T47D (cell line): ENCODE measurements at places on chromosomes 2 and 18.

- DNase-seq, result no peak
Measured at GRCh38 chr2:47534179-47534919, 131.4 kb downstream of the MSH2 start.

DNA sequence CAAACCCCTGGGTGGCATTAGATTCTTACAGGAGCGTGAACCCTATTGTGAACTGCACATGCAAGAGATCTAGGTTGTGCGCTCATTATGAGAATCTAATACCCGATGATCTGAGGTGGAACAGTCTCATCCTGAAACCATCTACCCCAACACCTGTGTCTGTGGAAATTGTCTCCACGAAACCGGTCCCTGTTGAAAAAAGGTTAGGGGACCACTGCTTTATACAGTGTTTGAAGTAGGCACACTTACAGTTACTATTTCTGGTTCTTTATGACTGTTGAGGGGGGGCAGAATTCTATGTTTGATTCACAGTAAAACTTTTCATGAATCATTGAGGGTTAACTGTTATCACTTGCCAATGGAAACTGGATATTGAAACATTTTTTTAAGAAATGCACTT lies 72.0 kb downstream of the RIF1 start:
- no peak for DNase-seq

DNA sequence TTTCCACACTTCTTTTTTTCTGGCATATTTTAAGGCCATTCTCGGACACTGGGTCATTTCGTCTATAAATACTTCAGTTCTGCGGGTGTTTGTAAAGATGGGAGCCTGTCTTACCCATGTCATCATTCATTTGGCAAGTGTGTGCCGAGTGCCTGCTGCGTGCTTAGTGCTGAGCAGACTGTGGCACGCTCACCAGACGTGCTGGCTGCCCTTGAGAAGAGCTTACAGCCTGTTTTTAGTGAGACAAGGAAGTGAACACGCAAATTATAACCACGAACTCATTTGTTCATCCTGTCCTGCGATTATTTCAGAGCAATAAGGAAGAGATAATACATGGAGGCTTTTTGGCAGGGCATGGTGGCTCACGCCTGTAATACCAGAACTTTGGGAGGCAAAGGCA lies 10.4 kb upstream of the STON1 start:
- DNase-seq, result no peak

DNA sequence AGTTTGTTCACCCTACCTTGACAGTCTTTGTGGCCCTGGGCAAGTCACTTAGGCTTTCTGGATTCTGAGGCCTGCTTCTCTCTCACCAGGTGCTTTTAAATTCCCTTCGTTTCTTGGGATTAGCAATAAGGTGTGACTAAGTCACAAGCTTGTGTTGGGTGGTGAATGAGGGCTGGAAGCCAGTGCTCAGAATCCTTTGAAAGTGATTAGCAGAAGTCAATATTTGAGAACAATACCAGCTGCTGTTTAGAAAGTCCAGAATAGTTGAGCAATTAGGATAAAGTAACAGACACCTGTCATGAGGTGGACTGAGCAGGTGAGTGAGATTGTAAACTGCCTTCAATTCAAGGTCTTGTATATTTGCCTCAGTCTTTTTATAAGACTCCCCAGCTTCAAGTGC lies 19.3 kb upstream of the MGAT5 start:
- no peak for DNase-seq

DNA sequence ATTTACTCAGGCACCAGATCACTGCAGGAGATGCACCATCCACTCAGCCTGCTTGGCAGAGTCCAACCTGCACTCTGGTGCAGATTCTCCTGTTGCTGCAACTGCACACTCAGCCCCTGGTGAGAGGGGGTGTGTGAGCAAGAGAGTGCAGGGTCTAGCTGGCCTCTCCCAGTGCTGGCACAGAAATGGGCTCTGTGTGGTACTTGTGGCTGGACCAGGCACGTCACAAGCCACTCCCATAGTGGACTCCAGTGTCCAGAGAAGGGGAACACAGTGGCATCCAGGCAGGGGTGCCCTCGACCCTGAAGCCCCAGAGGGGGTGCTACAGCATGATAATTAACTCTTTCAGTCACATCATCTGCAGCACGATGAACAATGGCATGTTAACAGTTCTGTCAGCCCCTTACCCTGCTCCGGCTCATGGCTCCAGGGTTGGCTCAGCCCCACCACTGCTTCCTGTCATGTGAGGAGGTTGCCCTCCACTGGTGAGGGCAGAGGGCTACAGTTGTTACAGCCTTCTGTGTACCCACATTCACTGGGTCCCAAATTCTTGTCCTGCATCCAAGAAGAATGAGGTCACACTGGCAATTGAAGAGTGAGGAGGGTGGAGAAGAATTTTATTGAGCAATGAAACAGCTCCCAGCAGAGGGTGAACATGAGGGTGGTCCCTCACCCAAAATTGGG lies 135.7 kb downstream of the EVA1A start:
- DNase-seq, result no peak

DNA sequence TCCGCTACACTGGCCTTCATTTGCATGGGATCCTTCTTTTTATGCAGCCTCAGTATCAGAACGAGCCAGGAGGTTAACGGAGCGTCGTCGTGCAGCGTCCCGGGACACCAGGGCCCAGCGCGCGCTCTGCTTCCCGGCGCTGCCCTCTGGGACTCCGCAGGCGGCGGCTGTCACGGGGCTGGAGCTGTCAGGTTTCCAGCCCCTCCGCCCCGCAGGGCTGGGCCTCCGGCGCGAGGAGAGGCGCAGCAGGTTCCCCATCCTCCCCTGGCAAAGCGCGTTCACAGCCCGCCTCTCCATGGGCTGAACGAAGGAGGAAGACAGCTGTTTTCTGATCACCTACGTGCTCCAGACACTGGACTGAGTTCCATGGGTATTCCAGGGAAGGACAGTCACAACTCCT lies 12.5 kb upstream of the PAX8 start:
- no peak for DNase-seq

- no peak for DNase-seq
Measured at GRCh38 chr18:67574749-67575148, 58.2 kb upstream of the DSEL start.

DNA sequence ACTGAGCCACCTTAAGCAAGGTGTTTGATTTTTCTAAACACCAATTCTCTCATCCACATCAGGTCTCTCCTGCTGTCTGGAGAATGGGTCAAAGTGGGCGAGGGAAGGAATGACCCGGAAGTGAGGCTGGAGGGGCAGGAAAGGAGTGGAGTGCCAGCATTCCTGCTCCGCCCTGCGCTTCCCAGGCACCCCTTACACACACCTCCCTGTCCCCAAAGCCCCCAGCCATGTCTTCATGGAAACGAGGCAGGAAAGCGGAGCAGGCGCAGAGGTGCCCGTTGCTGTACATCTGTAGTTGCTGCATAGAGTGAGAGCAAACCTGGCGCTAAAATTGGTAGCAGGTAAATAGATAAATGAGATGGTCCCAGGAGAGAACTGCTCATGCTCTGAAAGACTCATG lies 27.2 kb upstream of the NT5DC4 start:
- DNase-seq, result no peak

- no peak for DNase-seq
Measured at GRCh38 chr2:196172951-196173350, 1.6 kb upstream of the STK17B start.

DNA sequence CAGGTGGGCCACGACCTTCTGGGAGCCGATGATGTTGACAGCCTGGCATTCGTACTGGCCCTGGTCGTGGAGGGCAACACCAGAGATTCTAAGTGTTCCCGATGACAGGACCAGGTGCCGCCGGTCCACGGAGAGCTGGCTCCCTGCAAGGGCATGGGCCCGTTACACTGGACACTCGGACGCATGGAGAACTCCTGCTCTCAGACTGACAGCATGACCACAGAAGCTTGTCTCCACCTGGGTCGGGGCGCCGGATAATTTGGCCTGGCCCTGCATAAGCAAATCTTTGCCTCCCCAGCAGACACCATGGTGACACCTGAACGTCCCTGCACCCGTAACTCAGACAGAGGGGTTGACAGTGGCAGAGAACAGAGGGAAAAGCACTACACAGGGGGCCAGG lies 80.7 kb downstream of the PXDN start:
- DNase-seq, result no peak

DNA sequence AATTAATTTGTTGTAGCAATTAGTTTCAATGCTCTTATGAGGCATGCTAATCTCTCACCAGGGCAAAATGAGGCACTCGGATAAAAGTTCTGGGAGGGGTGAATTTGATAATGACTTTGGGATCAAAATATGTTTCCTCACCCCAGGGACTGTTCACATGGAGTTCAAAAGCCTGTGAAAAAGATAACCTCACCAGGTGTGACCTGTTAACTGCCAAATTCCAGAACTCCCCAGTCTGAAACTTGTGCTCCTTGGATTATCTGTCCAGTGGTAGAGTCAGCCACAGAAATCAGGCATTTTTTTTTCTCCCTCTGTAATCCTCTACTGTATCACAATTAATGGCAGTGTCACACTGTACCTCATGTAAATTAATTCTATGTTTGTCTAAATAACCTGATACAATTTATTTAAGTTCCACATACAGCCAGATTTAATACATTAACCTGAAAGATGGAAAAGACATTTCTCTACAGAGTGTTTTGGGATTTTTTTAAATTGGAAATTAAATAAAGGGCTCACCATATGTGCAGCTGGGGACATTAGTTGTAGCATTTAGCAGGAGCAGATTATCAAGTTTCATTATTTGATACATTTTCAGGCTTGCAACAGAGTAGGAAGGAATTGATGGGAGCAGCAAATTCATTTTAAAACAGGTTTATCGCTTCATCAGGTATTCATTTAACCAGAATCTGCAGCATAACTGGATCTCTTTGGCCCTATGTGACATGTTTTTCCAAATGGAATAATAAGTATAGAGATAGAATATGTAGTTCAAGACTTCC lies 191.2 kb downstream of the VWC2L start:
- DNase-seq, result no peak

- DNase-seq, result no peak
Measured at GRCh38 chr2:232478571-232479340, 8.9 kb downstream of the ECEL1 start.

GRCh38 chr2:120596990-120597594 lies 138.6 kb upstream of the GLI2 start:
- no peak for DNase-seq

DNA sequence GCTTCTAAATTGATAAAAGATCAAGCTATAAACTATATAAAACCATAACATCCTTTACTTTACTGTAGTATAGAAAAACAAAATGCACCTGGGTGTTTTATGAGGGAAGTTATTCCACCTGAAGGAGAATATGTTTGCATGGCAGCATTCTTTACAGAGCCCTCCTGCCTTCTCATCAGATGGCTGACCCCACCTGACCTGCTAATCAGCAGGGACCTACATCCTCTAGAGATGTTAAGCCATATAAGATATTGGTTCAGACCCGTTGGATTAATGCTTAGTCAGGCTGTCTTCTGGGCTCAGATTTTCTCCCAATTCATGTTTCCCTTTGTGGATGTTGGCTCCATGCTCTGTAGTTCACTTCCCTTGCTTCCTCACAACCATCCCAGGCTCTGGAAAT lies 414.8 kb downstream of the DPP10 start:
- no peak for DNase-seq

DNA sequence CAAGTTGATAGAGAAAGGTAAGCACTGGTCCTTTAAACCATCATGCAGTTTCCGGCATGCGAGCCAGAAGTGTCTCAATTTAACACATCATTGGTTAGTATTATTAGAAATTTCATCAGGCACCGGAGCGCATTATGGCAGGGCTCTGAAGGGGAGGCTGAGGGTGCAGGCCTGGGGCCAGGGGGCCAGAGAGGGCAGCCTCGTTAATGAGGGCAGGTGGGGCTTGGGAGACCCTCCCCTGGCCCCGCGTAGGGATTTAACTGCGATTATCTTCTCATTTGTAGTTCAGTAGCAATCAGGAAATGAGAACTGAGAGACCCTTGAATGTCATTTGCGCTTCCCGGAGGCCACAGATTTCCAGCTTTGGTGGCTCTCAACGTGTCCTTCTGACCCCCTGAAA lies 246.4 kb downstream of the KLHL29 start:
- DNase-seq, result no peak

DNA sequence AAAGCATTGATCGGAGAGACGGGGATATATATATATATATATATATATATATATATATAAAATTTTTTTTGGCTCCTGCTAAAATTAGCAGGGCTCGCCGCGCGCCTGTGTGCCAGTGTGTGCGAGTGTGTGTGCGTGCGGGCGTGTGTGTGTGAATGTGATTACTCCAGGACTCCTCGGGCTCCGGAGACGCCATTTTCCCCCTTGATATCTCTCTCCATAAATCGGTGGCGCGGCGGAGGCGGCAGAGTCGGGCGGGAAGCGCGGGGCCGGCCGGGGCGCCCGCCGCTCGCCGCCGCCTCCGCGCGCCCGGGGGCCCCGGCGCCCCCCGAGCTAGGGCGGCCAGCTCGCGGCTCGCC lies 795 bp upstream of the SETBP1 start:
- DNase-seq, result peak; percentile 48
